Nephron progenitor cell (in vitro differentiated cells): ENCODE measurements at places on chromosomes 7 and 10.

DNA sequence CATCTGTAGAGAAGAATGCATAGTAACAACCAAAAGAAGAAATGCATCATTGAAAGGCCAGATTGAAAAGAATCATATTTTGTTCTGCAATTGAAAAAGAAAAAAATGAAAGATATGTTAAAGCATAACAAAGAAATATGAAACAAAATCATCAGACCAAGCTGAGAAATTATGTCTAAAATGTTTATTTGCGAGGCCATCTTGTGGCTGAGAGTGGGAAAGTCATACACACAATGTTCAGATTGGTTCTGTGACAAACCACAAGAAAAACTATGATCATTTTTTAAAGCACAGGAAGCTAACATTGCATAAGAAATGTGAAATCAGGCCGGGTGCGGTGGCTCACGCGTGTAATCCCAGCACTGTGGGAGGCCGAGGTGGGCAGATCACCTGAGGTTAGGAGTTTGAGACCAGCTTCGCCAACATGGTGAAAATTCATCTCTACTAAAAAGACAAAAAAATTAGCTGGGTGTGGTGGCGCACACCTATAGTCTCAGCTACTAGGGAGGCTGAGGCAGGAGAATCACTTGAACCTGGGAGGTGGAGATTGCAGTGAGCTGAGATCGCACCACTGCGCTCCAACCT, 36.6 kb downstream of the ABCB5 start:
- DNase-seq = no peak

GRCh38 chr7:77309714-77310220, 106.4 kb downstream of the GSAP start:
- DNase-seq = no peak

- DNase-seq = no peak
Observed at GRCh38 chr10:47402641-47403301, 18.7 kb upstream of the ZNF488 start.

- DNase-seq = no peak
Observed at GRCh38 chr7:153027904-153028303, 268.4 kb downstream of the ACTR3B start.

- DNase-seq = no peak
Observed at GRCh38 chr10:59678884-59679301, 30.8 kb downstream of the SLC16A9 start.

DNA sequence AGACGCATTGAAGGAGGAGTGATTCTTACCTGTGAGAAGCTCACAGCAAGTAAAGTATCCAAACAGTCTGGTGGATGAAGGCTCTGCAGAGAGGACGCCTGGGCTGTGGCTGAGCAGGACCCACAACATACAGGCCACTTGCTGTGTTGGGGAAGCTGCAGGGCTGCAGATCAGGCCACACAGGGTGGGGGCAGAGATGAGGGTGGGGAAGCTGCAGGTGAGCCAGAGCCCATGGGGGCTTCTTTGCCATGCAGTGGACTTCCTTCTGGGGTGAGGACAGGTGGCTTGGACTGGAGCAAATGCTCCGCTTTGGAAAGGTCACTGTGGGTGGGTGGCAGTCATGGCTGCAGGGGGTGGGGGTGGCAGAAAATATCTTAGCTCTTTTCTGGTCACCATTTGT, 214.8 kb downstream of the GLRX3 start:
- no peak for DNase-seq

DNA sequence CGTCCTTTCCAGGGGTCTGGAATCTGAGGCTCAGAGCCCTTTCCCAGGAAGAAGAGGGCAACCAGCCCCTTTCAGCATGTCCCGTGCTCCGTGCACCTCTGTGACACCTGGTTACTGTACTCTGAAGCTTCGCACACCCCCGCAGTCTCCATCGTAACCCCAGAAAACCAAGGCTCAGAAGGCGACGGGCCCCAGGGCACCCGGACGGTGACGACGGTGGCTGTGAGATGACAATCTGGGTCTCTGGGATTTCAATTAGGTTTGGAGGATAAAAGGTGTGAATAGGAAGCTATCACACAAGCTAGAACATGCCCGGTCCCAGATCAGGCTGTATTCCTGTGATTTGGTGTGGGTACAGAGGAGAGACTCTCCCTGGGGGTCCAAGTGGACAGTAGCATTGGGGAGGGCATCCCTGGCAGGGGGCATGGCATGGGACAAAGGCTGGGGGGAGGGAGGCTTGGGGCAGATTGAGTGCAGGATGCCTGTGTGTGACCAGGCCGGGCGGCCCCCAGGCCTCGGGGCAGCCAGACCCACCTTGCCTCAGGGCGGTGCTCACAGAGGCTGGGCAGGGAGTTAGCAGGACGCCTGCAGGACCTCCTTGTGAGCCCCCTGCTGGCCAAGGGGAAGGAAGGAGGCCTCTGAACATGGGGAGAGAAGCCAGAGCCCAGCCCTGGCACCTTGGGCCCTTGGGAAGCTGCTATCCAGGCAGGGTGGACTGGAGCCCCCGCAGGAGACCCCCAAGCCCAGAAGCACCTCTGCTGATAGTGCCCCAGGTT, 23.4 kb upstream of the PSMG3 start:
- DNase-seq = no peak

DNA sequence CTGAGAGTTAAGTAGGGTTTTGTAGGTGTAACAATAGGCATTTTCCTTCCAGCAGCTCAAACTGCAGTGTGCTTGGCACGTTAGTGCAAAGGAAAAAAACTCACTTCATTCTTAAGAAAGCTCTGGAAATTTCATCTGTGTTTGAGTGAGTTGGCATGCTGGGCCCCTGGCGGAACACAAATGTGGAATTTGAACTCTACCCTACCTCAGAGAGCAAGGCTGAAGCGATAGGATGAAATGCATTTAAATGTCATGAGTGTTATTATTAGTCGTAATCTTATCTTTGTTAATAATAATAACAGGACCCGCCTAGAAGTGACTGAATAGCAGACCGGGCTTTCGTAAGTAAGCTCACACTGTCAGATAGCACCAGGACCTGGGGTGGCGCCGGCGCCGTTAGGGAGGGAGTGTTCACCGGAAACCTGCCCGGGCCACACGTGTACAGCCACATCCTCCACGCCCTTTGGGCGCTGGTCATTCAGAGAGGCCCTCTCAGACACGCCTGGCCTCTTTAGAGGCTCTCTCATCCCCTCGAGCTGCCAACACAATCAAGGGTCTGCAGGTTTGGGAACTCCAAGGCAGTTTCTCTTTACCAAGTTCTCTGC, 63.5 kb downstream of the GRK5 start:
- no peak for DNase-seq

DNA sequence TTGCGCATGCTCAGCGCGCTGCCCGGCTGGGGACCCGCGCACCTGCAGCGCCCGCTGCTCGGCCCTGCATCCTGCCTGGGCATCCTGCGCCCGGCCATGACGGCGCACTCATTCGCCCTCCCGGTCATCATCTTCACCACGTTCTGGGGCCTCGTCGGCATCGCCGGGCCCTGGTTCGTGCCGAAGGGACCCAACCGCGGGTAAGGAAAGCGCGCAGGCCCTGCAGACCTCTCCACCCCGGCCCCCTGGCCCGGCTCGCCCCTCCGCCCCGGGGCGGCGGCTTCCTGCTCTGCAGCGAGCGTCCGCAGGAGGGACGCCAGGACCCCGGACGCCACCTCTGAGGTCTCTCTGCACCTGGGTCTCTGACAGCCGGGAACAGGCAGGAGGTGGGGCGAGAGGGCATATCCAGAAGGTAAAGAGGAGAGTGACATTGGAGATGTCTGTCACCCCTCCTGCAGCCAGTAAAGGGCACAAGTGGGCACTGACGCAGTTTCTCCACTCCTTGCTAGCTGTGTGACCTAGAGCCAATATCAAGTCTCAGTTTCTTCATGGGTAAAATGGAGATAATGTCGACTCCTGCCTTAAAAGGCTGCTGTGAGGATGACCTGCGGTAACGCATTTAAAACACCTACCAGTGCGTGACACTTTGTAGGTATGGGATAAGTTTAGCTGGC, 338 bp downstream of the ATP6V0E2 start:
- no peak for DNase-seq

DNA sequence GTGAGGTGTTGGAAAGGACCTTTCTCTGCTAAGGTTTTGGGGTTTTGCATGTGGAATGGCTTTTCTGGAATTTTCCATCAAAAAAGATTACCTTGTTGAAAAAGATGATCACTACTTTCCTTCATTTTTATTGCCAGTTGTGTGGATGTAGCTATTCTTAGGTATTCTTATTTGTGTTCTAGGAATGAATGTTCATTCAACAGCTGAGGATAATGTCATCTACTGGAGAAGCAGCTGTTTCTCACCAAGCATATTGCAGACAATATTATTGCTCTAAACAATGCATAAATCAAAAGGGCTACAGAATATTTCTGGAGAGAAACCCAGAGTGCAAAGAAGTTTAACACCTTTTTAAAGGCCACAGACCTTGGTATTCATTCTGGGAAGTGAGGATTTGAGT, 145.6 kb upstream of the CALCR start:
- DNase-seq = no peak
